CD4-positive, alpha-beta T cell (primary cell): ENCODE measurements at places on chromosomes 5 and 9. TPM values are rescaled to one million over a fixed set of nuclear protein-coding genes. Genes with fewer than 3 reads are reported as not detected.

PCDHGB6 gene
- 0.06 TPM for total RNA-seq

TPD52L3 gene
- not detected for total RNA-seq

PCDHGB4 gene
- total RNA-seq = not detected

PHF24 gene
- not detected for total RNA-seq

TAF11L5 gene
- total RNA-seq = not detected

PDLIM7 gene
- 6.0 TPM for total RNA-seq

IFNB1 gene
- not detected for total RNA-seq

KCNN2 gene
- total RNA-seq = not detected

FOXD4L4 gene
- total RNA-seq = not detected
